ENCODE measurements at places on chromosomes 12 and 14.

GRCh38 chr12:25266497-25266896 lies 15.8 kb upstream of the KRAS start:
- no peak for DNase-seq

- DNase-seq: no peak
These were observed 303.6 kb downstream of the CEP128 start for GRCh38 chr14:80637756-80638619.

- DNase-seq: no peak
These were observed 4.4 kb downstream of the KRT2 start for GRCh38 chr12:52647601-52648000.

- DNase-seq: no peak
These were observed 119.8 kb downstream of the SLC38A1 start for GRCh38 chr12:46149079-46149464.

DNA sequence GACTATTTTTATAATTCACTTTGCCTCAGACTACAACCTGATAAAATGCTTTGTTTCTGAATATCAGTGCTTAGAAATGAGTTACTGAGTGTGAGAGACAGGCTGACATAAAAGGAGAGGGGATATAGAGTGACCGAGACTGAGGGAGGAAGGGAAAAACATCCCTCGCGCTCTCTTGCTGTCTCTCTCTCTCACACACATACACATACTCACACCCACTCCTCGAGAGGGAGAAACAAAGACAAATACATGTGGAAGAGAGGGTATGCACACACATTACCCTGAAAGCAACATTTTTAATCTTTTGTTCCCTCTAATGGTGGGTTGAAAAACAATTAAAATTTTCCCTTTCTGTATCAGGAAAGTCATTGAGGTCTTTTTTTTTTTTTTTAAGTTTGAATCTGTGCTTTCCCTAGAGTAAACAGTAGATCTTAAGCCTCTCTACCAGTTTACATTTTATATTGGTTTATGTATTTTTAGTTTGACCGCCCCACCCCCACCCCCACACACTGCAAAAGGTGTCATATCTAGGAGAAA lies 45.3 kb downstream of the FRS2 start:
- DNase-seq: no peak

GRCh38 chr14:54747616-54748015 lies 155.0 kb downstream of the GCH1 start:
- no peak for DNase-seq

- no peak for DNase-seq
These were observed 86.7 kb downstream of the CHGA start for GRCh38 chr14:93009471-93010129.

- no peak for DNase-seq
These were observed 248.0 kb downstream of the DAD1 start for GRCh38 chr14:22341049-22341448.

DNA sequence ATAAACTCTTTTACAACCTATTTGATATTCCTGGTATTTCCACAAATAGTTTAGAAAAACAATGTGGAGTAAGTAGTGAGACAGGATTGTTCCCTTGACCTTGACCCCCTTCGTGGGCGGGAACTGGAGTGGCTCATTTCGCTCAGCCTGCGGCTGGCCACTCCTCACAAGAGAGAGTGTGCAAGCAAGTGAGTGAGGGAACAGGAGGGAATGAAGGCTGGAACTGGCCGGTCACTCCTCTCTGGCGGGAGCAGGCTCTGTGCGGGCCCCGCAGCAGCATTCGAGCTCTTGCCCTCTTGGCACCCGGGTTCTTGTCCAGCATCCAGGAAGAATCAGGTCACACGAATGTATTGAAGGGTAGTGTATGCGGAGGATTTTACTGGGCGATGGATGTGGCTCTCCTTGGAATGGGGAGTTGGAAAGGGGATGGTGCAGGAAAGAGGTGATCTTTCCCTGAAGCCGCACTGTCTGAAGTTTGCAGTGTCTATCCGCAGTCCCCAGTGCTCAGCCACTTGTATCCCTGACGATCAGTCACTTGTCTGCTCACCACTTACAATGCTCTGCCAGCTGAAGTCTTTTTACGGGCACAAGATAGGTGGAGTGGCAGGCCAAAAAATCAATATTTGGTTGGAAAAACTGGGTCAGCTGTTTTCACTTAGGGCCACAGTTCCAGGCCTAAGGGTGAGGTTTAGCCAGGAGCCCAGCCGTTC lies 28.0 kb upstream of the TXNRD1 start:
- DNase-seq: no peak

DNA sequence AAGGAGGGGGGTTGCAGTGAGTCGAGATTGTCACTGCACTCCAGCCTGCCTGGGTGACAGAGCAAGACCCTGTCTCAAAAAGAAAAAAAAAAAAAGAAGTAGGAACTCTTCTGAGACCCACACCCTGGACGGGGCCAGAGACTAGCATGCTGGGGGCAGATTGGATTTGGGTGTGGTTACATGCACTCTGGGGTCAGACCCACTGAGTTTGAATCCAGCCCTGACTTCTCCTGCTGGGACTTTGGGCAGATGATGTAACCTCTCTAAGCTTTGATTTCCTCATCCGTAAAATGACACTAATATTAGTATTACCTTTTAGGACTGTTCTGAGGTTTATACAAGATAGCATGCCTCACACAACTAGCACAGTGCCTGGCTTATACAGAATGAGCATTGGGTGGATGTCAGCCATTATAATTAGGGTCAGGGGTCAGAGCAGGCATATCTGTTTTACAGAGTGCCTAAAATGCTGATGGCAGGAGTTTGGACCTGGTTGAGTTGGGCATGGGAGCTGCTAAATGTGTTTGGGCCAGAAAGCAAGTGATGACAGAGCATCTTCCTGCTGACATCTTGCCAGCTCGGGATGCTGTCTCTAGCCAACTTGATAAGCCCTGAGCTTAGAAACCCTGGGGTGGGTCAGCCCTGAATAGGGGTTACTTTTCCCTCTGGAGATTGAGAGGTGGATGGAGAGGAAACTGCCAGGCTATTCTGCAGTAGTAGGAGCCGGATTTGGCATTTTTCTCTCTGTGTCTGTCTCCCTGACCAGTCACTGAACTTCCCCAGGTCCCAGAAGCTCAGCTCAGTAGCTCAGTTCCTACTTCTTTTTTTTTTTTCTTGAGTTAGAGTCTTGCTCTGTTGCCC lies 15.5 kb downstream of the TPCN1 start:
- no peak for DNase-seq

- no peak for DNase-seq
These were observed 157.1 kb upstream of the NEDD1 start for GRCh38 chr12:96749999-96750398.

DNA sequence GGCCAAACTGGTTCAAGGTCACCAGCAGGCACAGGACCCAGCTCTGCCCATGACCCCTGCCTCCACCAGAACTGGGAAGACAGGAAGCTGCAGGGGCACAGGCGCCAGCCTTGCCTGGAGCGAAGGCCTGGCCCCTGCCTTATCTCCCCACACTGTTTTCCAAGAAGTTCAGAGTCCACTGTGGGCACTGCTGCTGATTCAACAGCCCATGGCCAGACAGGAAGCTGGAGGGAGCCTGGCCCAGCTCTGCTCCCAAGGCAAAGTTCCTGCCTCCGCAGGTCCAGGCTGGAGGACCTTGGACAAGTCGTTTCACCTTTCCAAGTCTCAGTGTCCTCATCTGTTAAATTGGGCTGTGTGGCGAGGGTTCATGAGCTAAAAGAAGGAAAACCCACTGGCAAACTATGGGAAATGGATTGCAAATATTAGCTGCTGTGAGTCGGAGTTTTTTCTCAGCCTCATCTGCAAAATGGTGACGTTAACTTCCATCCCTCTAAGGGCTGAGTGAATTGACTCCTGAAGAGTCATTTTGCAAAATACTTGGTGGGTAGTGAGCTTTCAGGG lies 1.2 kb downstream of the PHETA1 start:
- DNase-seq: no peak

GRCh38 chr12:74890237-74890599 lies 319.4 kb downstream of the KCNC2 start:
- DNase-seq: no peak

DNA sequence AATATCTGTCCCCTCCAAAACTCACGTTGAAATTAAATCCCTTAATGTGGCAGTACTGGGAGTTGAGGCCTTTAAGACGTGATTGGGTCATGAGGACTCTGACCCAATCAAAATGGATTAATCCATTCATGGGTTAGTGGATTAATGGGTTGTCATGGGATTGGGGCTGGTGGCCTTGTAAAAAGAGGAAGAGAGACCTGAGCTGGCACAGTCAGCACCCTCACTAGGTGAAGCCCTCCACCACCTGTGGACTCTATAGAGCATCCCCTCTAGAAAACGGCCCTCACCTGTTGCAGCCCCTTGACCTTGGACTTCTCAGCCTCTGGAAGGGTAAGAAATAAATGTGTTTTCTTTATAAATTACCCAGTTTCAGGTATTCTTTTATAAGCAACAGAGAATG lies 53.0 kb downstream of the SPRING1 start:
- DNase-seq: no peak

DNA sequence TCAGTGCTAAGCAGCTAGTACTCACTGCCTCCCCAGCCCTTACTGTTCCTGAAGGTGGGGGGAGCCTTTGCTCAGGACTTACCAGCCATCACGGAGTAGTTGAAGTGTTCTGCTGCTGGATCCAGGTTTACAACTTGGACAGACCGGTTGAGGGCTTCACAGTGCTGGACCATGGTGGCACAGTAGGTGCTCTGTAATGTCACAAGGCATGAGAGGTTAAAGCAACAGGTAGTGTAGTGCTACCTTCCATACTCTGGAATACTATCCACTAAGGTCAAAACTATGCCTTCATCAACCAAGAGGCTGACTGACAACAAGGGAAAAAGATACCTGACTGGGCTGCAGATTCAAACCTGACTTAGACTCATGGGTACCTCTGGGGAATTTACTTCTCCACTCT lies 3.0 kb downstream of the GPN3 start:
- DNase-seq: no peak

DNA sequence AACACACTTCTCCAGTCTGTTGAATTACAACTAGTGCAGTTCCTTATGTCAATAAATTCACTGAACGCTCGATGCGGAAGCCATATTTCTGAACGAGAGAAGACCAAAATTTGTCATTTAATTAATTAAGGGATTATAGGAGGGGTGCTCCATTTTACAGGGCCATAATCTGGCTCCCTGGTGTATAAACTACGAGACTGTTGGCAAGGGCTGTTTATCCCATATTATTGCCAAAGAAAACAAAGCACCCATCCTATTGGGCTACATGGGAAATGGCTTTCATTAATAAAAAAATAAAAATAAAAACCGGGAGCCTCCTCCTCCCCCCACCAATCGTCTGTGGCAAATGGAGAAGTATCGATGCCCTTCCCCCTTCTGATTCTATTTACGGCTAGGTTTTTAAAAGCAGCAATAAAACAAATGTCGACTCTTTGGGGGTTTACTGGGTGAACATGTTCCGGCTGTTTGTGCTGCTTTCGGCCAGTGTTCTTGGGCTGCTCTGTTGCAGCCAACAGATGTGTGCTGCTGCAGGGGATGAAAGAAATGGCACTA lies 24.8 kb downstream of the ATF7 start:
- DNase-seq: no peak

DNA sequence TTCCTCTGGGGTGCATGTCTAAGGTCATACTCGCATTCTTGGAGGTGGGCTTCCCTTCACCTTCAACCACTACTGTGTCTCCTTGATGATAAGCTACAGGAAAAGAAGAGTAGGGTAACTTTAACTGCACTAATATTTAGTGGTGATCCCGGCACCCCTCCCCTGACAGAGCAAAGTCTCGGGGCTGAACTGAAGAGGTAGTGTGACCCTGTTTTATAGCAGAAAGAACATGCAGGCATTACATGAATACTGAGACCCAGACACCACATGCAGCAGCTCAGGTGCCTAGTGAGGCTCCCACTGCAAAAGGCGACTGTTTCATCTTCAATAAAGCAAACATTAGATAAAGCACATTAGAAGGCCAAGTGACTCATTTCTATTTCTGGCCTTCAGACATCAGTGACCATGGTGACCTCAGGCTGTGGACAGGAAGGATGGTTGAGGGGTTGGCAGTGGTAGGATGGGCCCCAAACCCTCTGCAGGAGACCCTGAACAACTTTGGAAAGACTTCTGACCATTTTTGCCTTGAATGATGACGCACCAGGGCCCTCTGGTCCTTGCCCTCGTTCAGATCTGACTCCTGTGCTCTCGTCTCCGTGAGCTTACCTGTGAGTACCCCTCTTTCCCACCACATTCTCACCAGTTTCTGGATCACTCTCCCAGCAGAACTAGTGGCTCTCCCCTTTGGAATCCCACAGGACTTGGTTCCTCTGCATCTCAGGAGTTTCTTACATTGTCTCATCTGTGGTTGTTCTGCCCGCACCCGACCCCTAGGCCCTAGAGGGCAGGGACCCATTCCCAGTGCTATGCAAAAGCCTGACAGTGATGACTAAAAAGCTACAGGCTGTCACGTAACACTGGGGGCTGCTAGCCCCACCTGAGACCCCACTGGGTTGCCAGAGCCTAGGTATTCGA lies 23.8 kb upstream of the JPH4 start:
- no peak for DNase-seq

DNA sequence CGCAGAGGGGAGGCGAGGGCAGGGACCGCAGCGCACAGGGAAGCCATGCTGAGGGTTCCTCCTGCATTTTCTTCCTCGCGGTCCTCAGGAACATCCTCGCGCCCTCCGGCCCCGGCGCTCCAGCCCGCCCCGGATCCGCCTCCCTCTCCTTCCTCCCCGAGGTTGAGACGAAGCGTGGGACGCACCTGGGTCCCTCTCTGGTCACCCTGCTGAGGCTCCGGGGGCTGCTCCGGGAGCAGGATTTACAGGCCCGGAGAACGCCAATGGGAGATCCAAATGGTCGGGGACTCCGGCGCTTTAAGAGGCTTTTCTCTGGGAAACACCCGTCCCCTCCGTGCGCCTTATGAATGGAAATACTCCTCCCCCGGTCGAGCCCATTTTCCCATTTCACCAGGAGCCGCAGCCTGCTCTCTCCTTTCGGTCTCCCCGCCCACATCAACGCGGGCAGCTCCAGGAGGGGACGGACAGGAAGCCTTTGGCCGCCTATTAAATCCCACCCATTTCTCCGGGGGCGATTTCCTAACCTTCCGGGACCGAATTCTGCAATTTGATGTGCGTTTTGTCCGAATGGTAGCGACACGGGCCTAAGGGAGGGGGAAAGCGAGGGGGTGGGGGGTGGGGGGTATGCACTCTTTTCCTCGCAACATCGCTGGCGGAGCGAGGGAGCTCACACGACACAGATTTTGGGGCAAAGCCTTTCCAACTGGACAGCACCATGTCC lies at the start of gene UNC79:
Gene UNC79, plus strand, starts transcription at position 625 of the 721 bp plus-strand sequence. Its CDS starts 91 bp downstream, at position 716.
- DNase-seq: no peak

DNA sequence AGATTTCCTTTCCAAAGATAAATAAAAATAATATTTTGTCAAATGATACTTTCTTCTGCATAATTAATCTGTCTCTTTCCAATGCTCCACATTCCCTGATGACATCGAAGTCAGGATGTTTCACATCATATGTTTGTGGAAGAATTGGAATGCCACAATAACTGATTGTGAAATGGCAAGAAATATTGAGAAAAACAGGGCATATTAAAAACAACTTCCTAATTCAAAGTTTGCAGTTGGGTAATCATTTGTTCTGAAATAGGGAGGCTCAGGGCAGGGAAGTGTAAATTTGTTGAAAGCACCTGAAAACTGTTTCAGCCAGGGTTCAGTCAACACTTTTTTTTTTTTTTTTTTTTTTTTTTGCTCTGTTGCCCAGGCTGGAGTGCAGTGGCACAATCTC lies 50.7 kb downstream of the BCAT1 start:
- DNase-seq: no peak

GRCh38 chr12:11765421-11765816 lies 115.9 kb downstream of the ETV6 start:
- DNase-seq: no peak

GRCh38 chr14:70573050-70573449 lies 27.4 kb downstream of the MED6 start:
- no peak for DNase-seq
